ENCODE measurements at places on chromosomes 11 and 22.

DNA sequence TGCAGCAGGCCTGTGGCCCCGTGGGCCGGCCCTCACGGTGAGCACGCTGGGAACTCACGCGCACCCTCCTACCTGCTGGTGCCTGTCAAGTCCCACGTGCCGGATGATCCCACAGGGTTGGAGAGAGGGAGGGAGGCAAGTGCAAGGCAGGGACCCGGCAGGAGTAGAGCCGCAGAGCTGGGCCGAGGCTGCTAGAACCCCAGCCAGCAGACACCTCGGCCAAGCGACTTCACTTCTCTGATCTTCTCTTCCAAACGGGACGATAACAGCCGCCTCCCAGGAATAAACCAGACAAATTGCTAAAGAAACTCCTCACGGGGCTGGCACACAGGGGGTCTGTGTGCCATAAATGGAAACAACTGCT lies 1232.8 kb downstream of the TBC1D22A start:
- DNase-seq: no peak

DNA sequence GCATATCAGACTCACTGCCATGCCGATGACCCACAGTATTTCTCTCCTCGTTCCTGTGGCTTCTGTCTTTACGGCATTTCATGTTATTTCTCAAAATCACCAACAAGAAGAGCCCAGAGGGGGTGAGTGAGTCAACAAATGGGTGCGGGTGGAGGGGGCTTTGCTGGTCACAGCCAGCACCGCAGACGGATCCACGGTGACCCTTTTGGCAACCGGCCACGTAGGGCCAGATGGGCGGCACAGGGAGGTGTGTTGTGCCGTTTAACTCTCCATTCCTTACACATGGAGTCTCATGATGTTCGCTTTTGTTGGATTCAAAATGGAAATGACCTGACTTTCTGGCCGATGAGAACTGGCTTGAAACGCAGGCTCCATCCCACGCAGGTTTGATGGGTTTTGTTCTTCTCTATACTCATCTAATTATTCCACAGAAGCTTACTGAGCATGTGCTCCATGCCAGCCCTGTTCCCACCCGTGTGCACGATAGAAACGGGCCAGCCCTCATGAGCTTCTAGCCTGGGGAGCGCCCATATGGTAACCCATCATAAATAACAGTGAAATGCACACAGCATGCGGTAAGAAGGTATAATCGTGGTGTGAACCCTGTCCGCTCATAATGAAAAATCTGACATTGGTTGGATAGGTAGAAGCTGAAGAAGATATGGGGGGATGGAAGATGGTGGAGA lies 319.9 kb downstream of the BRD1 start:
- DNase-seq: no peak

- DNase-seq: no peak
These were observed 847.3 kb downstream of the JRKL start for GRCh38 chr11:97237151-97237550.

- DNase-seq: no peak
These were observed 22.4 kb downstream of the PPFIA1 start for GRCh38 chr11:70292863-70293262.

DNA sequence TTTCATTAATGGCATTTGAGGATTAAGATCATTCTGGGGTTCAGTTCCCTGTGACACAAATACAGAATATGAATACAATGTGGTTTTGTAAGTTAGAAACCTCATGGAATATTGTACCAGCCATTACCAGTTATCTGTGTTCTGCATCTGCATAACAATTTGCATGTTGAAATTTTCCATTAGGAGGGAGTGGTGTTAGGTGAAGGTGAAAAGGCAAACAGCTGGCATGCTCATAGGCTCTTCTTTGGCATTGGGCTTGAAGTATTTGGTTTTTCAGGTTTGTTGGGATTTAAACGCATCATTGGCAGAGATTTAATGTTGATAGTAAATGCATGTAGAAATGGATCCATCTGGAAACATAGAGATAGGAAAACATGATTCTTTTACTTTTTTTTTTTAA lies 18.6 kb downstream of the RTN3 start:
- DNase-seq: no peak

DNA sequence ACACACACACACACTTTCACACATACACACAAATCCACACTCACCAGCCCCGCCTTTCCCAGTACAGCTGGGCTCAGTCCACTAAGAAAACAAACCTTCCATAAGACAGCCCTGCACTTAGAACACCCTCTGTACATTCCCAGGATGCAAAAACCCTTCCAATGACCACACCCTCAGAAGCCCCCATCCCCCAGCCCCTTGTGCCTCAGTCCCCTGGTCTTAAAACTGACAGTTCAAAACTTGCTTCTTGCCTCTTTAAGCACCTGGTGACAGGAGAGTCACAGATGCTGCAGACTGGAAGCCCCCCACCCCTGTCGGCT lies 23.0 kb downstream of the APLNR start:
- DNase-seq: peak; percentile 32

GRCh38 chr11:17801166-17801565 lies 66.6 kb downstream of the KCNC1 start:
- DNase-seq: no peak

DNA sequence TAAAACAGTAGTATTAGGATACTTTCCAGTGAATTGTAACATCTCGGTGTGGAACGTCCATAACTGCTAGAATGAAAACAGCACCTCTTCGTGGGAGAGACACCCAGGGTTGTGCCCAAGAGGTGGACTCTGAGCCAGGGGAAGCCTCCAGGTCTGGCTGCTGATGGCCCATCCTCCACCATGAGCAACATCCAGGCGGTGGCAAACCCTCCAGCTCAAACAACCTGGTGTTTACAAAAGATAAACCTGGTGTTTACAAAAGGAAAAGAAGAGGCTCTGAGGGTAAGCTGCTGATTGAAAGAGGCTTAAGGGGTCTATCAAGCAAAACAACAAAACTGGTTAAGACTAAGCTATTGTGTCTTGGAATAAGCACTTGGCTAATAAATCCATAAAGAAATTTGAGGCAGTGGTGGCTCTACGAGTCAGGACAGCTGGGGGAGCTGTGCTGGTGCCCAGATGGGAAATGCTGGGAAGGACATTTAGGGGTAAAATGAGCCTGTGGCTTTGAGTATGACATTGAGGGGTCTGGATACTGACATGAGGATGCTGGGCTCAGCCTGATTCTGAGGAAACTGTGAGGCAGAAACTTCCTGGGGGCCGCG lies 909.0 kb downstream of the BRD1 start:
- no peak for DNase-seq

DNA sequence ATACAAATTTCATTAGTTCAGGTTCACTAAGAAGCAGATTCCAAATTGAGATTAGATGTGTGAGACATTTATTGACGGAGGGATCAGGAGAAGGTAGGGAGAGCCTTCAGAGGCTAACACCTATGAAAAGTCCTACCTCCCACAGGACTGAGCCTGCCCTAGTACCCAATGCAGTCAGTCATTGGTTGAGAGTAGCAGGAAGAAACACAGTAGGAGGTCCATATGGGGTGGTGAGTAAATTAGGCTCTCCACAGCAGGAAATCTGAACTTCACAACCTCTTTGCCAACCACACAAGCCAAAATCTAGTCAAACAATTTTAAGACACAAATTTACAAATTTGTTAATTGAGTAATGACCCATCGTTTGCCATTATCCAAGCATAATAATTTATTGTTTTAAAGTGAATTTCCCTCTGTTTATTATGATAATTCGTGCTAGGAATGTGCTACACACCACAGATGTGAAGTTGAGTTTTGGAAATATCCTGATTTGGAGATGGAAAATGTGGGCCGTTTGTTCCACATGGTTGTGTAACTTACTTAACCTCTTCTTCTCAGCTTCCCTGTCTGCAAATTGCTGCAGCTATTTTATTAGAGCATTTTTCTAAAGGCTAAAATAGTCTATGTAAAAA lies 542.1 kb downstream of the ETS1 start:
- DNase-seq: peak; percentile 57

- no peak for DNase-seq
These were observed 24.7 kb downstream of the GRIK4 start for GRCh38 chr11:120536091-120536796.

DNA sequence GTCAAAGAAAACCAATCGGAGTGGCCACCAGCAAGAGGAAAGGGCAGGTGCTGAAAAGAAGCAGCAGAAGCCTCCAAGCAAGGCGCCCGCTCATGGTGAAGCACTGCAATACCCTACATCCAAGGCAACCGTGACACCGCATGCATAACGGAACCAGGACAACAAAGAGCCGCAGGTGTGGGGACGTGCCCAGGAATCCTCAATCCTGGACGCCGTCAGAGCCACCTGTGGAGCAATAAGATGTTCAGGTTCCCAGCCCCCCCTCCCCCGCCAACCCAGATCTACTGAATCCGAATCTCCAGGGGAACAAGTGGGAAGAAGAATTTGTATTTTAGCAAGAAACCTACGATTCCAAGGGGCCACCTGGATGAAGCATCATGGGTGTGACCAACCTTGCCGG lies 70.8 kb downstream of the SHANK2 start:
- no peak for DNase-seq

DNA sequence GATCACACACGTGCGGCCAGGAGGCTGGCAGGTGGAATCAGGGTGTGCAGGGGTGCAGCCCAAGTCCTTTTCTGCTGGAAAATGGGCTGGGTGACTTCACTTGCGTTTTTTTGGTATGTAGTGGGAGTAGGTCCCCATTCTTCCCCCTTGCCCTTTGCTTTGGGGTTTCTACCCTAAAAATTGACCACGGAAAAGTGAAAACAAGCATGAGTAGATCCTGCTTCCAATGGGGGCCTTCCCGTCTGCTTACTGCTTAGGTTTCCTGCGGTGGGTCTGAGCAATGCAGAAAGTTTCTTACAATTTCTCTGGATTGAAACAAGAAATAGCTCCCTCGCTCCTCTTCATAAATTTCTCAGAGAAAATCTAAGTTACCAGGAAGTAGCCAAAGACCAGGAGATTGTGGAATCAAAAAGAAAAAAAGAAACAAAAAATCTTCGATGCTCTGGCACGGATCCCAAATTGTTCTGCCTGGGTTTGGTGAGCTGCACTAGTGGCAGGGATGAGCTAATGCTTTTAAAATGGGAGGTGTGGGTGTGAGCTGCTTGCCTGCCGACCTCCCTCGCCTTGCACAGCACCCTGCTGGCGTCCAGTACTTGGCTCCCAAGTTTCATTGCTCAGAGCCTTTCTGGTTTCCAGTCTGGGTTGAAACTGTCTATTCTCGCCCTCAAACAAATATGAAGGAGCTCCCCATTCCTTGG lies 2.4 kb downstream of the TIMP3 start:
- peak; percentile 69 for DNase-seq

- DNase-seq: peak; percentile 45
These were observed 346 bp downstream of the FJX1 start for GRCh38 chr11:35618497-35619115.

- no peak for DNase-seq
These were observed 145.4 kb downstream of the OPCML start for GRCh38 chr11:133386852-133387251.

DNA sequence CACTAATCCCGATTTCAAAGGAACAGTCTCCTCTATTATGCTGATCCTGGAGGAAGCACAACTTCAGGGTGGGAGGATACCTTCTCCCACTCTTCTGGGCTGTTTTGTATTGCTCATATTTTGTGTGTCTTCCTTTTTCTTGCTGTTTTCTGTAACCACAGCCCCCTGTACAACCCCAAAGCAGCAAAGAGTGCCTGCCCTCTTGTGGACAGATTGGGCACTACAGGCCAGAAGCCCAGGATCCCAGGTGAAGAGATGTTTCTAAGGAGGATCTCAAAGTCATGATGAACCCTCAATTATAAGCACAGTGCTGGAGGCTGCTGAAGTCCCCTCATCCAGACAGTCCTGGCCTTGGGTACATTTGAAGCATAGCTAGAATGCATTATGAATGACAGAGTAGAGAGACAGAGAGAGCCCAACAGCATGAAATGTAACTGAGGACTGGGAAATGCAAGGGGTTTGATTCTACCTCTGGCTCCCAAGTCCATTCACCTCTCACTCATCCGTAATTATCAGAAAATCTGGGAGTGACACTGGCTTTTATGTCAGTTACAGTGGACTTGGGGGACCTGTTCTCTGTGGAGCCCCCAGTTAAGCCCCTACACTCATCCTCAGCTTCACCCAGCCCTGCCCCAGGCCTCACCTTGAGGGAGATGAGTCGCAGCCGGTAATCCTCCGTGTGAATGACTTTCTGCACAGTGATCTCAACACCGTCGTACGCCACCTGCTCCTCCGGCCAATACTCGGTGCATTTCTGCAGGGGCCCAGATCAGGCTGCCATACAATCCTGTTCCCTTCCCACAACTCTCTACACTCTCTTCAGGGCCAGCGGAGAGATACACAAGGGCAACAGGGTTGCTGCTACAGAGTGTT lies 6.2 kb upstream of the IGSF22 start:
- DNase-seq: peak; percentile 45

GRCh38 chr11:58829786-58830185 lies 14.7 kb downstream of the GLYATL2 start:
- DNase-seq: peak; percentile 77

- peak; percentile 55 for DNase-seq
These were observed 35.1 kb upstream of the PRSS23 start for GRCh38 chr11:86765203-86765602.

- DNase-seq: peak; percentile 14
These were observed 61.6 kb upstream of the PTPN5 start for GRCh38 chr11:18853086-18853720.

GRCh38 chr11:18865951-18866350 lies 73.3 kb downstream of the MRGPRX1 start:
- DNase-seq: no peak

DNA sequence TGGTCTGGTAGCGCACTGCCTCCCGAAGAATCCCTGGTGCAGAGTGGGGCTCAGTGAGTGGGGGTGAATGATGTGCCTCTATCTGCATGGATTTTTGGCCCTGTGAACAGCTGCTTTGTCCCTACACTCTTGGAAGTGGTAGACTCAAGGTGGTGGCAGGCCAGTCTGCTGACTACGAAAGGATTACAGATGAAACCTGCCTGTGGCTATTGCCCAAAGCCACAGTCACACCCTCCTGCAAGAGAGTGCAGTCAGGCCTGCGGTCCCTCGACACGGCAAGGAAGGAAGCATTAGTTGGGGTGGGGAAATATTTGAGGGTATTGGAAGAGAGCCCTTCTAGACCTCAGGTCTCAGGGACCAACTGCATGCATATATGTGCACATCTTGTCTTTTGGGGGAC lies 63.7 kb downstream of the DSCAML1 start:
- DNase-seq: no peak

GRCh38 chr11:78840623-78841022 lies 266.0 kb upstream of the NARS2 start:
- DNase-seq: peak; percentile 61

DNA sequence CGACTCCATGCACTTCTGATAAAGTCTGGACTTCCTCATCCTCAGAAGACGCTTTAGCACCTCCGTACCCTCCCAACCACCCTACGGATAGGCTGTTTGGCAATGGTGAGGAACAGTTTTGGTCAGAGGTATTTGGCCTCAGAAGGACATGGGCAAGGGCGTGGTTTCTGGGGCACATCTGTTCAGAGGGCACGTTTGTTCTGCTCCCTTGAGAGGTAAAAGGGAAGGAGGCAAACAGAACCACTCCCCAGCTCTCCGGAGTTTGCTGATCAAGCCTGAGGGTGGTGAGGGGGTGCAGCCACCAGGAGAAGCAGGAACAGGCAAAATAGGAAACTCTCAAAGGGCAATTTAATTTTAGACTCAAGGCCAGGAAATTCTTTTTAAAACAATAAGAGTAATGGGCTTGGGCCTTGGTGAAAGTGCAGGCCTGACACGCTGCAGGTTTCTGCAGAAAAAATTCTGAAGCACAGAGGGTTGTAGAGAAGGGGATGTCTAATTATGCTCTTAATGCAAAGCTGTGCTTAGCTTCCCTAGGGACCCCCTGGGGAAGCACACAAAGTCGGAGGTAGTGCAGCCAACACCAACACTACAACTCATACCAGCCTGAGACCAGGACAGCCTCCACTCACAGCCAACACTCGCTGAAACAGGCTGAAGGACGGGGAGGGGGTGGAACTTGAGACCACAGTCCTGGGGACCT lies 23.3 kb downstream of the ETS1 start:
- DNase-seq: no peak

- peak; percentile 11 for DNase-seq
These were observed 13.6 kb upstream of the ZNRF3 start for GRCh38 chr22:28869736-28870135.

Data from fibroblast of skin of right quadriceps (primary cell).